ENCODE measurements at places on chromosomes 12 and 14.

GRCh38 chr12:114625294-114625851 is 58.6 kb downstream of the TBX3 start:
- peak; percentile 76 for DNase-seq

GRCh38 chr14:22200977-22201605 is 387.9 kb downstream of the DAD1 start:
- peak; percentile 37 for DNase-seq

DNA sequence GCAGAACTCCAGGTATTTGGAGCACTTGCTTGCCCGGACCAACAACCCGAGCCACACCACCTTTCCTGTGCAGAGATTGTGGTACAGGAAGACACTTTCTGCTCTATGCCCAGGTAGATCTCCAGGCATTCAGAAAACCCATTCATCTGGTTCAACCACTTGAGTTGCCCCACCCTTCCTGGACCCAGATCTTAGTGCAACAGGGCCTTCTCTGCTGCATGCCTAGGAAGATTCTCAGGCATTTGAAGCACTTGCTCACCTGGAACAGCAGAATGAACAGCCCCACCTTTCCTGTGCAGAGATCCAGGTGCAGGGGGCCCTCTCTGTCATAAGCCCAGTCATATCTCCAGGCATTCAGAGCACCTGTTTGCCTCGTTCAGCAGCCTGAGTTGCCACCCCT is 412.8 kb upstream of the MGAT4C start:
- DNase-seq, result no peak

GRCh38 chr14:67491741-67492507 is 3.4 kb upstream of the TMEM229B start:
- no peak for DNase-seq

GRCh38 chr12:12705838-12706520 is 10.0 kb upstream of the GPR19 start:
- no peak for DNase-seq

DNA sequence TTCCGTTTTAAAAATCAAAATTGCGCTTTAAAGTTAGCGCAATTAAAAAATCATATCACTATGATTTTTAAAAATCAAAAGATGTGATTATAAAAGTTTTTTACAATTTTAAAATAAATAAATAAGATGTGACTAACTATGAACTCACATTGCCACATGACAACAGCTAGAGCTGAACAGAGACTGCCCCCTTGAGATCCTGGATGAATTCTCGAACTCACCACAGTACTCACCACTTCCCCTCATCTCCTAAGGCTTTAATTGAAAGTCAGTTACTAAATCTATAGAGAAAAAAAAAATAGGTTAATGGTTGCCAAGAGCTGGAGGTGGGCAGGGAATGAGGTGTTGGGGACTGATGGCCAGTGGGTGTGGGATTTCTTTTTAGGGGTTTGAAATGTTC is 384.2 kb downstream of the ZFP36L1 start:
- DNase-seq, result no peak

GRCh38 chr14:95943699-95944098 is 67.1 kb downstream of the TUNAR start:
- no peak for DNase-seq

DNA sequence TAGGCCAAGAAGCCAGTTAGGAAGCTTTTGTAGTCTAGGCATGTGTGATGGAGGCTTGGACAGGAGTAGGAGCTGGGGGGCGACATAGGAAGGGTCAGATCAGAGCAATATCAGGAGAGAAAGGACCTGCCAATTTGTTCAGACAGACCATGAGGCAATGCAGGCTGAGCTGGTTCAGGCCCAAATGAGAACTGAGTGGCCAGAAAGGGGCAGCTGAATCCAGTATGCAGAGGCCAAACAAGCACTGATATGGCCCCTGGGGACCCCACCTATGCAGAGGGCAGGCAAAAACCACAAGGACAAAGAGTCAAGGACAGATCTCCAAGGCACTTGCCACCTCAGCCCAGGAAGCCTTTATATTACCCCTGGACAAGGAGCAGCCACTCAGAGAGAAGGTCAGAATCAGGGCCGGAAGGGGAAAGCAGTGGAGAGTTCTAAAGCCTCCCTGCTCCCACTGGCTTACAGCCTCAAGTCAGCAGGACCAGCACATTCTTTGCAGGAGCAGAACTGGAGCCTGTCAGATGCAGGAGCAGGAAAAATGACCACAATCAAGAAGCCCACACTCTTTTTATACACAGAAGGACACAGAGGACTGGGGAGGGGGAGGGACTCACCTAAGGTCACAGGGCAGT is 37.2 kb downstream of the CLMN start:
- no peak for DNase-seq

DNA sequence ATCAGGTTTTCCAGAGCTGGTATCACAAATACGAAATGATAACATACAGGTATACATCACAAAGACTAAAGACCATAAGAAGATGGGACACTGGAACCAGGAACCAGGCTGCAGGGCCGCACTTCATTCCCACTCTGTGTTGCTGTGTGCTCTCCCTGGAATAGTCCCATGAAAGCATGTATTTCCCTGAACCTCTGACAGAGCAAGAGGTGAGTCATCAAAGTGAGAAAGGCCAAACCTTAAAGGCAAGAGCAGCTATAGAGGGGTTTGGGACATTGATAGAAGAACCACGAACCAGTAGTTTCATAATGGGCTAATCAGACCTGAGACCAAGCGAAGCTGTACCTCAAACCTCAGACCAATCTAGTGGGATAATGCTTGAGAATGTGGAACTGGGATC is 283.0 kb upstream of the PRKD1 start:
- peak; percentile 59 for DNase-seq

- peak; percentile 66 for DNase-seq
Measured at GRCh38 chr12:52204095-52204930, 12.5 kb upstream of the KRT80 start.

- no peak for DNase-seq
Measured at GRCh38 chr14:72178517-72178916, 246.3 kb downstream of the RGS6 start.

DNA sequence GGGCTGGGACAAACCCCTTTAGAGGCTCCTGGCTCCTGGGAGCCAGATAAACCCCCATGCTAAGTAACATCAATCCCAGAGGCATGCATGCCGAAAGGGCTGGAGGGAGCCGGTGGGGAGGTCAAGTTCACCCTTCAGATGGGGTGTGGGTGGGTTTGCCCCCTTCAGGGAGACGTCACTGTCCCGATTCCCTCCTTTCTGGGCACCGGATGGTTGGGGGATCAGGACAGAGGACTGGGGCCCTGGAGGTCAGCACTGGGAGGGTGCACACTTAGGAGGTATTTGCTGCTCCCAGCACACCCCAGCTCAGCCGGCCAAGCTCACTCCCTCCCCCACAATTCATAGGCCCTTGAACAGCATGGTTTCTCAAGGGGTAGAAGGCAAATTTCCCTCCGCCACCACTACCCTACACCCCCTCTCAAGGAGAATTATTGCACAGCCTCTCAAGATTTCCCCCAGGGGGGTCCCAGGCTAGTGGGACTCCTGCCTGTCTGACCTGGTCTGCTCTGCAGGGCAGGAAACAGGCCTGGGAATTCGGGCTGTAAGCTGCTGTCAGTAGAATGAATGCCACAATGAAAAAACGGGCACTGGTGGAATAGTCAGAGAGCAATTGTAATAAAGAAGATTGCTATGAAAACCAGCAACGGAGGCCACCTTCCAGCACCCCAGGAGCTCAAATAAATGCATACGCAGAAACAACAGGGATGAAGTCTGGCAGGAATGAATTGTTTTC is 63.5 kb downstream of the GALNT16 start:
- DNase-seq, result no peak

DNA sequence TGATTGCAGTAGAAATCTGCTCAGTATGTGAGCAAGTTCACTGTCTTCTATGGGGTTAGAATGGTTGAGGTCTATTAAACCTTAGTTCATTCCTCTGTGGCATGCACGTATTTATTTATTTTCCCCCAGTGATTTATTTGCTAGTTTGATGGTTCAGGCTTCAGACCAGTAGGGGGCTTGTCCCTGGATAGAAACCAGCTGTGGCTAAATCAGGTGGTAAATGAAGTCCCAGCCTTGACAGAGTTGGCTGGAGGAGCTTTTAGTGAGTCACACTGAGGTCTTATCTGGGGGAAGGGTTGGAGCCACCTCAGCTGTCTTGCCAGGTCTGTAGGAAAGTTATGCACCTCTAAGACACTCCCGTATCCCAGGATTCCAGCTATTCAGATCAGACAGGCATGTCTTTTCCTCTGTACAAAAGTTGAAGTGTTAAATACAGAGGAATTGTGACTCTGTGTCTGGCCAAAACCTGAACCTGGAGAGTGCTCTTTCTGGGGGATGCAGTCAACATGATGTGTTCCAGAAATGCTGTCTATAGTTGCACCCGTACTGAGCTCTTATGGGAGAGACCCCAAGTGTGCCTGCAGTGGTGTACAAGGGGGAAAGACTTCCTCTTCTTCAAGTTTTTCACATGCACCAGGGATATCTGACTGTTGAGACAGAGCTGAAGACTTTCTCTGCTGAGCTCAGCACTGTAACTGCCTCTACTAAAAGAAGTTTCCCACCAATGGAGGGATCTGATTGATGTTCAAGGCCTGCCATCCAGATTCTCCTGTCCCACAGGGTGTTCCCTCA is 1322.1 kb downstream of the TMEM121 start:
- no peak for DNase-seq

GRCh38 chr12:54605138-54605970 is 16.9 kb upstream of the PPP1R1A start:
- no peak for DNase-seq

DNA sequence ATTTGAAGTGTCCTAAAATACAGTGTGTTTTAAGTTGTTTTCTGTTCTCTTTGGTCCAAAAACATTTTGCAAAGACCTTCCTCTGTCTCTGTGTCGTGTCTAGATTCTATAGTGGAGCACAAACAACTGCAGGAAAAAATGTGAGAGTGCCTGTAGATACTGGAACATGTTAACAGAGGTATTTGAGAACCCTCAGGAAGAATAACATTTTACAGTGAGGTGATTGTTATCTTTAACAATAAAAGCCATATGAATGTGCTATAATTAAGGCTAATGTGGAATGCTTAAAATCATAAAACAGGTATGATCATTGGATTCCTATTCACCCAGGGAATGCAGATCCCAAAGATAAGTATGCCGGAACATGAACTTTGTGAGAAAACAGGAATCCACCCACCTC is 98.0 kb downstream of the SAMD4A start:
- peak; percentile 52 for DNase-seq

DNA sequence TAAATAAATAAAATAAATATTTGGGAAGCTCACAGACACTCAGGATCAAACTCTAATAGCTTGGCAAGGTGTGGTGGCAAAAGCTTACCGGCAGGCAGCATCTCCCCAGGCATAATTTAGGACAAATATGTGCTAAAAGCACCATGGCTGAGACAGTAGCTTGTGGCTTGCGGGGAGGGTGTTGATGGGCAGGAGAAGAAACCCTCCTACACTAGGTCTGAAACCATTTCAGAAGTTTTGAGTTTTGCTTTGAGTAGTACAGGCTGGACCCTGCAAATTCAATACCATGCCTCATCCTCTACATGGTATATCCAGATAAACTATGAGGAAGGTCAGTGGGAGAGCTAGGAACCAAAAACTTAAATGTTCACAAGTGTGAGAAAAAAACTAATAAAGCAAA is 33.1 kb downstream of the MAP3K9 start:
- no peak for DNase-seq

DNA sequence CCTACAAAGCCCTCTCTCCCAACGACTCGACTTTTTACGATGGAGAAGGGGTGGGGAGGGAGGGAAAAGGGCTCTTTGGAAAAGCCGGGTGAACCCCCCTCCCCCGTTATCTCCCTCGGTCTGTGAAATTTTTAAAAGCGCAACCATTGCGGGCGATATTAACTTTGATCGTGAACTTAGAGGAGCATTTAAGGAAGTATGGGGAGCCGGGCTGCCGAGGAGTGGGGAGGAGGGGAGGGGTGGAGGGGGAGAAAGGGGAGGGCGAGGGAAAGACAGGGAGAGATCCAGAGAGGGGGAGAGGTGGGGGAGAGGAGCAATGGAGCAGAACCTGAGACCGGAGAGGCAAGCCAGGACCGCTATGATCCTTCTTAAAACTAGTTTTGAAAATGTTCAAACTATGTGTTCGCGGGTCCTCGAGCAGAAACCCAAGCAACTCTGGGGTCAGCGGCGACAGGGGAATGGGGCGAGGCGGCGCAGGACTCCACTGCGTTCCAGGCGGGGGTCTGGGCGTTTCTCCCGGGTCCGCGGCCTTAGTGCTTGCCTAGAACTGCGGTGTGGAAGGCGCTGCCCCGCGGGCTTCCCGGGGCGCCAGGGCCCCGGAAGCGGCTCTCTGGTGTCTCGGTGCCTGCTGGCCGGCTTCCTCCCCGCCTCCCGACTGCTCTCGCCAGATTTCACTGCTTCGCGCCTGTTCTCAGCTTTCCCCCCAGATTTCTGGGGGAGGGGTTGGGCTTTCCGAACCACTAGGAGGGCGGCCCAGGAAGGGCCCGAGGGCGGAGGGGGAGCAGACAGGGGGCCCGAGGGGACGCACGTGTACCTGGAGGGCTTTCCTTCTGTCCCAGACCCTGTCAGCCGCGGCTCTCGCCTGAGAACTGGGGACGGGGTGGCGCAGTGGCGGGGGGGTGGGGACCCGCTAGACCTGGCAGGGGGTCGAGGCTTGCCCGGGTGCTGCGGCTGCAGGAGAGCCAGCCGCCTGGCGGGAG is at the start of gene HOTAIR:
Gene HOTAIR (minus strand): TSS at position 871 of the 980 bp plus-strand sequence.
- DNase-seq, result peak; percentile 31

- peak; percentile 36 for DNase-seq
Measured at GRCh38 chr14:96852823-96853422, 55.7 kb downstream of the VRK1 start.

GRCh38 chr12:96514328-96514727 is 25.0 kb downstream of the CFAP54 start:
- no peak for DNase-seq

GRCh38 chr14:20333494-20333841 is 389 bp upstream of the CCNB1IP1 start:
- no peak for DNase-seq

DNA sequence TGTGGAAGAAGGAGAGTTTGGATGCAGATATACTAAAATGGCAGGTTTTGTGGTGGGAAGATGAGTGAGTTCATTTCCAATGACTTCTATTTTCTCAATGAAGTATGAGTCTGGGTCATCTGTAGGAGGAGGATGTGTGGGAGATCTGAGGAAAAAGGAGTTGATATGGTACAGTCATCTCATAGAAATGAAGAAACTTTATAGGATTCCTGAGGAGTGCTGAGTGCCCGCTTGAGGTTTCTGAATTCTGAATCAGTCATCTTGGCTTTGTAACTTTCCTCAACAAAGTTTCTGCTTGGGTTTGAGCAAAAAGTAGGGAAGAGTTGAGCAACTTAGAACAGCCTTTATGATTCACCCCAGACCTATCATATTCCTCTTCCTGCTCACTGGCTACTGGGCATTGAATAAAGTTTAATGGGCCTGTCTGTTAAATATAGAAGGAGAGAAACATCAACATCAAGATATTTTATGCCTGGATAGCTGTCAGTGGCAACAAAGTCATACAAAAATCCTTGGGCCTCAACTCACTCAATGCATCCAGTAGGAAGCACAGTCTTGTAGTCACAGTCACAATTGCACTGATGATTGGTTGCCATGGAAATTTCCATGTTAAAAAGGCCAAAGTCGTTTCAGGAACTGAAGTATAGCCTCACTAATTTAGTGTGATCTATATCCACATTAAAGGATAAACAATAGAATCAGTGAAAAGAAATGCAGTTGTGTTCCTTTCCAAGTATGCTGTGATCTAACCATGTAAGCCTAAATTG is 284.7 kb downstream of the DUSP6 start:
- DNase-seq, result peak; percentile 93

GRCh38 chr12:3885277-3886094 is 12.3 kb upstream of the PARP11 start:
- DNase-seq, result peak; percentile 49

All from fibroblast of skin of right quadriceps (primary cell).